ENCODE measurements at places on chromosomes 3 and 15.

DNA sequence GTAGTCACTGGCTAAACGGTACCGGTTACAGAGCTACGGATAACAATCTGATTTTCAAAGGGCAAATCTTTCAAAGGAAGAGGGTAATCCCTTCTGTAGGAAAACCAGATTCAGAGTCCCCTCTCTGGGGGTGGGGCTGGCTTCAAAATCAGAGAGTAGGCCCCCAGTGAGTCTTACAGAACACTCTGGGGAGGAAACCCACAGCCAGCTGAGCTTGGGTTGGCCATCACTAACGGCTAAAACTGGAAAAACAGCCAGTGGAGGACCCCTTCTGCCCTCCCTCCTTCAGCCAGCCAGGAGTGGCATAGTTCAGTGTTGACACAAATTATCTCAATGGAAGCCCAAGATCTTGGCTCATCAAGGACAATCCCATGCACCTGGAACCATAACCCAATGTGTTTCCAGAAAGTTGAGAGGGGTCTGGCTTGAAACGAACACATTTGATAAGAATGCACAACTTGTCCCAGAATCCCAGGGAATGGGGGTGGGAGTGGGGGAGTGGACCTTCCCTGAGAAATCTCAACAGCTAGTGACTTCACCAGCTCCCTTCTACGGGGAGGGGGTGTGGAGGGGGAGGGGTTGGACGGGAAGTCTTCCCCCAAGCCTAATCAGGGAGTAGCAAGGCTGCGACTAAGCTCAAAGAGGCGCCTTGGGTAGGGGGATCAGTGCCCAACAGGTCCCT lies 1.0 kb downstream of the RASL12 start:
- H3K4me1 ChIP-seq = peaks cover 29% of the 10 kb centered on the region
- no peak for DNase-seq
- no peaks in the 10 kb centered on the region for H3K36me3 ChIP-seq
- peaks cover 2% of the 10 kb centered on the region for H3K27me3 ChIP-seq
- peak overlapping the region; percentile 70 for H3K27ac ChIP-seq

- H3K27ac ChIP-seq = no peak overlapping the region
- no peak overlapping the region for H3K4me3 ChIP-seq
- H3K36me3 ChIP-seq = no peaks in the 10 kb centered on the region
- no peaks in the 10 kb centered on the region for H3K4me1 ChIP-seq
- no peak for DNase-seq
- no peaks in the 10 kb centered on the region for H3K27me3 ChIP-seq
Observed at GRCh38 chr15:101043011-101043410, 123.9 kb downstream of the LRRK1 start.

DNA sequence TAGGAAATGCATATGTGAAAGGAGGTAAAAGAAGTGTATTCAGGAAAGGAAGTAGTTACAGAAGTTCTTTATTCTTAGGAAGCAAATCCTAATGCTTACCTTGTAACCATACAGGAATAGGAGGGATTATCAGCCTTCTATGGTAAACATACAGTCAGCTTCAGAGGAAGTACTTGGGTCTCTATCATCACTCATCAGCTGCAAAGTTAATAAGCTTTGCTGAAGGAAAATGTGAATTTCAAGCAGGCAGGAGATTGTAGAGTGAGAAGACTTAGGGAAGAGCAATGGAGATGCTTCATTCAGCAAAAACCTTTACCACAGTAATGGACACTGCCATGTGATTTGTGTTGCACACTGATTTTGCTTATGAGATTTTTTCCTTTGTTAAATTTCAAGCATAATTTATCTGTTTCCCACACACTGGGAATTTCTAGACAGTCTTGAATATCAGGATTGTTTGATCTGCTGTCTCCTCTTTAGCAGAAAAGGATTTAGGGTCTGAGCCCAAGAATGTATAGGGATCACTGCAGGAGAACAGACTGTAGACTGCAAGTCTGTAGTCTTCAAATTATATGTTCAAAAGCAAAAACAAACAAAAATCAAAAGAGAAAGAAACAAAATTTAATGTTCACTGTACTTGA lies 150.8 kb downstream of the ZNF609 start:
- no peaks in the 10 kb centered on the region for H3K36me3 ChIP-seq
- no peak overlapping the region for H3K4me3 ChIP-seq
- H3K4me1 ChIP-seq = no peaks in the 10 kb centered on the region
- DNase-seq = no peak

DNA sequence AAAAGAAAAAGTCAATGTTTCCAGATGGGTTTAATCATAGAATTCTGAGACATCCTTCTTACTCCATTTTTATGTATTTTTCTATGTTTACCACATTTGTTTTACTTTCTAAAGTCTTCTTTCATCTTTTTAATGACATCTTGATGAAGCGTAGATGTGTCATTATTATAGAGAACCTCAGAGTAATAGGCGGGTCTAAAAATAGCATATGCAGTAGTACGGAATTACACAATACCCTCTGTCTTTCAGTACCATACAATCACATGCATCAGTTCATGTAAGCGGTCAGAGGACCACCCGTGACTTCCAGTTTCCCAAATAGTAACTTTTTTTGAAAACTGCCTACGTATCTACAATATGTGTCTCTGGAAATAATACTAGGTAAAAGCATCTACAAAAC lies 224.0 kb downstream of the PLOD2 start:
- H3K4me1 ChIP-seq = no peaks in the 10 kb centered on the region
- no peak overlapping the region for H3K27ac ChIP-seq

- no peaks in the 10 kb centered on the region for H3K36me3 ChIP-seq
- no peaks in the 10 kb centered on the region for H3K27me3 ChIP-seq
- no peak overlapping the region for H3K4me3 ChIP-seq
- no peaks in the 10 kb centered on the region for H3K4me1 ChIP-seq
- no peak overlapping the region for H3K27ac ChIP-seq
Observed at GRCh38 chr3:141557961-141558706, 71.3 kb downstream of the RASA2 start.

DNA sequence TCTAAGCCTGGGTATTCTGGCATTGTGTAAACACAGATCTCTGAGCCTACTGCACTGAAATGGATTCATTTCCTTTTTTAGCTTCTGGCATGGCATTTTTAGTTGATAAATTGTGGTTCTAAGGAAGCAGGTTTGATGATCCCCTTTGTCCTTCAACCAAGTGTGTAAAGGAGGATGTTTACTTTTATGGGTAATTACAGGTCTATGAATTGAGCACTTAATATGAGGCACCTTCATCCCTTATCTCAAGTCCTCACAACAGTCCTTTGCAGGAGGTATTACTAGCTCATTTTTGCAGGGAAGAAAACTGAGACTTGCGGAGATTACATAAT lies 30.8 kb upstream of the ZBTB38 start:
- H3K27ac ChIP-seq = no peak overlapping the region
- H3K4me1 ChIP-seq = no peaks in the 10 kb centered on the region
- no peak for DNase-seq
- no peaks in the 10 kb centered on the region for H3K27me3 ChIP-seq
- H3K4me3 ChIP-seq = no peak overlapping the region
- H3K36me3 ChIP-seq = no peaks in the 10 kb centered on the region

DNA sequence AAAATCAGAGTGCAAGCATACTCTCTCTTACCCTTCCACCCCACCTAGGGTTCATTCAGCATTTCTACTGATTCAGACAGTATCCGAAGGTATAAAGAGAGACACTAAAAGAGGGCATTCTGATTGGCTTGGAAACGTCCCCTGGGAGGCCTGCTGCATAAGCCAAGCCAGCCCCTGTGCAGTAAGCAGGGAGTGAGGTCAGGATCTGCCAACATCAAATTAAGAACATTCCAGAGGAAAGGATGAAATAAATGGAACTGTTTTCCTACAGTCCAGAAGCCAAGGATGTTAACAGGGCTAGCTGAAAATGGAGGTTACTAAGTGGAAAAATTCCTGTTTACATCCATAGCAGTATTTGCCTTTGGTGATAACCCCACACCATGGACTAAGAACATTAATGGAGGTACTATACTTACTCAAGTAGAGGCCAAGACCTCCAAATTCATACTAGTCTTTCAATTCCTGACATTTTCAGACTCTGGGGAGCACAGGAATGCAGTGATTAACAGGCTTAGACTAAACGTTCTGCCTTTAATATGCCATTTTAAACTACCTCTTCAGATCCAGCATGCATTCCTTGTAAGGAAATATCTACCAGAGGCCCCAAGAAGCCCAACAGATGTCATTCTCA lies 34.5 kb downstream of the NPTN start:
- no peak for DNase-seq
- H3K4me1 ChIP-seq = peaks cover 88% of the 10 kb centered on the region
- no peaks in the 10 kb centered on the region for H3K36me3 ChIP-seq
- no peak overlapping the region for H3K4me3 ChIP-seq
- H3K27ac ChIP-seq = no peak overlapping the region

DNA sequence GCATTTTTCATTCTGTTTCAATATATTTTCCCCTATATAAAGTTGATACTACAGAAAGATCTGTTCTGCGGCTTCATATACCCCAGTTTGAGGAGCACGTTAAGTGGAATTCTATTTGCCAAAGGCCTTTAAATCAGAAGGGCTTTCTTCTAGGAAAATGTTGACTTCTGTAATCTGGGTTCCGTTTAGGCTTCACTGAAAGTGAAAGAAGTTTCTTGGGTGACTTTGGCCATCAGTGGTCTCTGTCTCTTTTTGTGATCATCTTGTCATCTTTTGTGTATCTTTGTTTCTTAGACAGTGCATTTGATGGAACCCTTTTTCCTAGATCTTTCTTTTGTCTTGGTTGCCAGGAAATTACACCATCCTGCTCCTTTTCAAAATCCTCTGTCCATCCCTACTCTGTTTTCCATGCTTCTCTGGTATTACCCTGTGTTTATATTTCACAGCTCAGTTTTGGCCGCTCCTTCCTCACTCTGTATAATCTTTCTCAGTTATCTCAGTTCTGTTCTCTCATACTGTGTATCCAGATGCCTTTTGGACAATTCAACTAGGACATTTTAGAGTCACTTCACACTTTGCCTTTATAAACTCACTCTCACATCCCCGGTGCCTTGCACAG lies 40.7 kb upstream of the MAP3K13 start:
- no peak for DNase-seq
- H3K27me3 ChIP-seq = no peaks in the 10 kb centered on the region
- H3K4me1 ChIP-seq = peaks cover 6% of the 10 kb centered on the region
- H3K4me3 ChIP-seq = no peak overlapping the region
- no peak overlapping the region for H3K27ac ChIP-seq

GRCh38 chr15:78069052-78069414 lies 8.5 kb downstream of the TBC1D2B start:
- H3K36me3 ChIP-seq = no peaks in the 10 kb centered on the region
- no peak overlapping the region for H3K4me3 ChIP-seq
- H3K27me3 ChIP-seq = no peaks in the 10 kb centered on the region
- peaks cover 87% of the 10 kb centered on the region for H3K4me1 ChIP-seq

DNA sequence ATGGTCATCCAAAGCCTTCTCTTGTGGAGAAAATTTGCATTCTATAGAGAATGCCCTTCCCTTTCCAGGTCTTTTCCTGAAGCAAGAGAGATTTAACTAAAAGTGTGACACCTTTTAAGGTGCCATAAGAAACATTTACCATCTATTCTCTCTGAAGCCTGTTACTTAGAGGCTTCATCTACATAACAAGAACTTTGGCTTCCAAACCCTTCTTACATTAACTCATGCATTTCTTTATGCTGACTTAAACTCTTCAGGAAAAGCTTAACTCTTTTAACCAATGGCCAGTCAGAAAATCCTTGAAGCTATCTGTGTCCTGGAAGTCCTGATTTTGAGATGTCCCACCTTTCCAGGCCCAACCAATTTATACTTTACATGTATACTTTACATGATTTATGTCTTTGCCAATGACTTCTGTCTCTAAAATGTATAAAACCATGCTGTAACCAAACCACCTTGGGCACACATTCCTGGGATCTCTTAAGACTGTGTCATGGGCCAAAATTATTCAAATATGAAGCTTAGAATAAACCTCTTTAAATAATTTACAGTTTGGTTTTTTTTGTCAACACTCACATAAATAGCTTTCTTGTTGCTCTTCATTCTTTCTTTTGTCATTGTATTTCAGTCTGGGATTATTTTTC lies 472.6 kb upstream of the NECTIN3 start:
- H3K36me3 ChIP-seq = no peaks in the 10 kb centered on the region
- H3K4me1 ChIP-seq = no peaks in the 10 kb centered on the region
- no peak for DNase-seq
- H3K27me3 ChIP-seq = no peaks in the 10 kb centered on the region

DNA sequence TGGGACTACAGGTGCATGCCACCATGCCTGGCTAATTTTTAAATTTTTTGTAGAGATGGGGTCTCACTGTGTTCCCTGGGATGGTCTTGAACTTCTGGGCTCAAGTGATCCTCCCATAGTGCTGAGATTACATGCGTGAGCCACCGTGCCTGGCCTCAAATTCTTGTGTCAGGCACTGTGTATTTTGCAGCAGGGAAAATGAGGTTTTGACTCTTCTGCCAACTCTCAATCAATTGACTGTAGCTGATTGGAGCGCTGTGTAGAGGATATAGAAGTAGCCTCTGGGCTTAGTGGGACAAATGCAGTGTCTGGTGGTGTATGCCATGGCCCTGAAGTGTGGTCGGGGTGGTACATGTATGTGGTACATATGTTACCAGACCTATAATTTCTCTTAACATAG lies 152.3 kb downstream of the FNDC3B start:
- no peaks in the 10 kb centered on the region for H3K36me3 ChIP-seq
- no peak overlapping the region for H3K27ac ChIP-seq
- no peak for DNase-seq
- no peaks in the 10 kb centered on the region for H3K27me3 ChIP-seq
- H3K4me1 ChIP-seq = peaks cover 33% of the 10 kb centered on the region

DNA sequence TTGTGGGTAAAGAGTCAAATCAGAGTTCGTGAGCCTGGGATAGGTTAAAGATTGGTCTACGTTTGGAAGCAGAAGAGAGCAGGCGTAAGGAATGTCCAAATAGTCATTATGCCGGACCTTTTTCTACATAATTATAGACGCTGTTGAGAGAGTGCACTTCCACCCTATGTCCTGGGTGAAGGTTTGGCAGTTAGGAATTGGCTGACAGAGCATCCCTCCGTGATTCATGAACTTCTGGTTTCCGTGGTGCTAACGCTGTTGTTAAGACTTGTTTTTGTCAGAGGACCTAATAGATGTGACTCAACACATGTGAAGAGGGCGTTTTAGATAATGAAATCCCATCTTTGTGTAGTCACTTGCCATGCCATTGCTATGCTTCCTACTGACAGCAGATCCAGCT lies 1.1 kb downstream of the EAF1 start:
- H3K27me3 ChIP-seq = no peaks in the 10 kb centered on the region
- no peaks in the 10 kb centered on the region for H3K36me3 ChIP-seq
- peak overlapping the region; percentile 86 for H3K27ac ChIP-seq

DNA sequence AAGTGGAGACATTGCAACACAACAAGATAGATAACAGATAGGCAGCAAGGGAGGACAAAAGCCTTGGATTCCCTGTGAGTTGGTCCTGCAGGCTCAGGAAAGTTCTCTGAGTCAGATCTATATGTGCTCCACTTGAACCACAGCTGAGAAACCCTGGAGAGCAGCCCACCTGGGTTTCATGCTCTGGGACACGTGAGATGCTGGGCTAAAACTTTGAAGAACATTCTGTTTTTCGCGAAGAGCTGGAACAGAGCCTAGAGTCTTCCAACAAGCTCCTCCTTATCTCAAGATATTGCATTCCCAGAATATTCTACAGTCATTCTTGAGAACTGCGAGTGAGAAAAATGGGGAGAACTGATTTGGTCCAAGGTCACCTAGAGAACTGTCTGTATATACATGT lies 583.0 kb upstream of the ROBO1 start:
- no peak overlapping the region for H3K27ac ChIP-seq
- no peaks in the 10 kb centered on the region for H3K27me3 ChIP-seq
- no peak for DNase-seq
- no peaks in the 10 kb centered on the region for H3K36me3 ChIP-seq
